ENCODE measurements at places on chromosomes 7 and 10.

DNA sequence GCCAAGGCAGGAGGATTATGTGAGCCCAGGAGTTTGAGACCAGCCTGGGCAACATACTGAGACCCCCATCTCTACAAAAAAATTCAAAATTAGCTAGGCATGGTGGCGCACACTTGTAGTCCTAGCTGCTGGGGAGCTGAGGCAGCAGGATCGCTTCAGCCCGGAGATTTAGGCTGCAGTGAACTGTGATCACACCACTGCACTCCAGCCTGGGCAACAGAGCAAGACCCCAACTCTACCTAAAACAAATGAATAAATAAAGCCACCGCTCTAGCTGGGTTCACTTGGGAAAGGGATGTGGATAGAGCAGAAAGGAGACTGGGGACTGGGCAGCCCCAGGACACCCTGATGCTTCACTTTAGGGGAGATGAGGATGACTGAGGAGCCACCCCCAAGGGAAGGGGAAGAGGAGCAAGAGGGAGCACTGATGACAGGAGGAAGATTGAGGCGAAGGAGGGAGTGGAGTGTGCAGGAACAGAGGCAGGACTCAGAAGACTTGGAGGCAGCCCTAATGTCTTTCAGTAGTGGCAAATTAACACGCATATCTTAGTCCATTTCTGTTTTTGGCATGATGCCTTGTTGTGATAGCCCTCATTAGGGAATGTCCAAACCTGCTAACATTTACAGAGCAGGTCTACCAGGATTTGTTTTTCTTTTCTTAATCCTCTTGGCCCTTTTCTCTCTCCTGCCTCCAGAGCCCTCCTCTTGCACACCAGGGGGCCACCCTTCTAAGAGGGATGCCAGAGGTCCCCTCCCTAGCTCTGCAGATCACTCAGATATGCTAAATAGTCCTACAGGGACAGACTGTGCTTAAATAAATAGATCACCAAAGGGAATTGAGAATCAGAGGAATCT is 88.3 kb downstream of the C10orf105 start:
- DNase-seq: no peak

GRCh38 chr10:48237259-48238250 is 36.9 kb downstream of the FRMPD2 start:
- no peak for DNase-seq

- no peak for DNase-seq
Measured at GRCh38 chr7:40542982-40543741, 408.4 kb downstream of the SUGCT start.

GRCh38 chr10:43255634-43256431 is 11.0 kb downstream of the RASGEF1A start:
- no peak for DNase-seq

DNA sequence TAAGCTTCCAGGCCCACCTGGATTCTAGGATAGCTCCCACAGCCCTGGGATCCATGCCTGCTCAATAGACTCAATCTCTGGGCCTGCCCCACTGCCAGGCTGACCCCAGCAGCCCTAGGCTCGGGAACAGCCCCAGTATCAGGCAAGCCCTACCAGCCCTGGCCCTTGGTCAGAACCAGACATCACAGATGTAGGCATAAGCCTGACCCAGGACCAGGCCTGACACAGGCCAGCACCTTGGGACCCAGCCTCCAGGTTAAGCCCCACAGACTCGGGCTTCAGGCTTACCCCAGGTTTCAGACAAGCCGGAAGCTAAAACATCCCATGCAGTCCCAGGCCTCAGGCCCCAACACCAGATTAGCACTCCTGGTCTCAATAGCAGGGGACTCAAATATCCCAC is 276.2 kb upstream of the LRRTM3 start:
- DNase-seq: no peak

- no peak for DNase-seq
Measured at GRCh38 chr7:85897967-85898366, 711.1 kb upstream of the SEMA3D start.

- DNase-seq: no peak
Measured at GRCh38 chr10:102368077-102368476, 27.4 kb upstream of the NFKB2 start.

GRCh38 chr7:14606101-14606500 is 296.4 kb downstream of the DGKB start:
- DNase-seq: no peak

DNA sequence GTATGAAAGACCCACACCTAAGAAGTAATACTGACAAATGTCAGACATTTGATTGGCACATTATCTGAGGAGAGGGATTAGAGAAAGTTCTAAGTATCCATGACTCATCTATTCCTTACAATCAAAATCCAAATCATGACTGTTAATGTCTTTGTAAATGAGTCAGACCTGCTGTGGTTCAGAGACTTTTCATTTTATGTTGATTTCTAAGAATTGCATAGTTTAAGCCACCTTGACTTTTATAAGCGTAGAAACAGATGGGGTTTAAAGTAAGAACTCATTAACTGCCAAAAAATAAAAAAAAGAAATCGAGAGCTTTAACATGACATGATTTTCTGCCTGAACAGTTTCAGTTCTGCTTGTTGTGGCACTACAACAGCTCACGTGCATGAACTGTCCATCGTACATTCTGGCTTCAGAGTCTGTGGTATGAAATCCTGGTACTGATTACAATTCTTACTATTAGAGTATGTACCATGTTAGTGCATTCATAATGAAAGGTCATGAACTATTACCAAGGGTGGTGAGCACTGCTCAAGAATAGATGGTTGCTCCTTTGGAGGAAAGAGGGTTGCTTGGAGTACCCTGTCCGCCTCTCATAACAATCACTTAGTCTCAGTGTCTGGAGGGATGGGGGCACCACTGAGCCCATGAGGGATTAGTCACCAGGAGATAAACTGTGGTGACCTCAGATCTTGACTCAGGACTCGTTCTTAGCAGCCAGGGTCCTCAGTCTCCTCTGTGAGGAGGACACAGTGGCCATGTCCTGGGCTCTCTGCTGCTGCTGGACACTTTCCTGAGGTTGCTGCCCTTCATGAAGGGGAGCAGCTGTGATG is 42.2 kb downstream of the ACSM6 start:
- no peak for DNase-seq

DNA sequence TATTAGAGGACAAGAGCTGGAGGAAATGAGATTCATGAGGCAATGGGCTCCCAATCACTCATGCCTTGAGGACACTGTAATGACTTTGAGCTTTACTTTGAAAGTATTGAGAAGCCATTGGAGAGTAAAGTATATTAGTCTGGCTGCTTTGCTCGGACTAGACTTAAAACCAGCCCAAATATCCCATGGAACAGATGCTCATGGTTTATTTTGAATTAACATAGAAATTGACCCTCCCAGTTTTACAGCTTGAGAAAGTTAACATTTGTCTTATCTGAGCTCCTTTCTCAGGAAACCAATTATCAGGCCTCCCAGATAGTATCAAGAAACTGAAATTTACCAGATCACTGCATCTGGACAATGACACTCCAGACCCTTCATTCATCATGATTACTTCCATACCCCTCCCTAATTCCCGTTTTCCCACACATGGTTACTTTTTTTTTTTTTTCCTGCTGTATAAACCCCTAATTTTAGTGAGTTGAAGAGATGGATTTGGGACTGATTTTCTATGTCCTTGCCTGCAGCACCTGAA is 270.8 kb upstream of the SMIM30 start:
- DNase-seq: no peak

GRCh38 chr10:116565534-116565933 is 19.8 kb downstream of the PNLIP start:
- DNase-seq: no peak

GRCh38 chr10:30228417-30229036 is 120.6 kb downstream of the MTPAP start:
- no peak for DNase-seq

DNA sequence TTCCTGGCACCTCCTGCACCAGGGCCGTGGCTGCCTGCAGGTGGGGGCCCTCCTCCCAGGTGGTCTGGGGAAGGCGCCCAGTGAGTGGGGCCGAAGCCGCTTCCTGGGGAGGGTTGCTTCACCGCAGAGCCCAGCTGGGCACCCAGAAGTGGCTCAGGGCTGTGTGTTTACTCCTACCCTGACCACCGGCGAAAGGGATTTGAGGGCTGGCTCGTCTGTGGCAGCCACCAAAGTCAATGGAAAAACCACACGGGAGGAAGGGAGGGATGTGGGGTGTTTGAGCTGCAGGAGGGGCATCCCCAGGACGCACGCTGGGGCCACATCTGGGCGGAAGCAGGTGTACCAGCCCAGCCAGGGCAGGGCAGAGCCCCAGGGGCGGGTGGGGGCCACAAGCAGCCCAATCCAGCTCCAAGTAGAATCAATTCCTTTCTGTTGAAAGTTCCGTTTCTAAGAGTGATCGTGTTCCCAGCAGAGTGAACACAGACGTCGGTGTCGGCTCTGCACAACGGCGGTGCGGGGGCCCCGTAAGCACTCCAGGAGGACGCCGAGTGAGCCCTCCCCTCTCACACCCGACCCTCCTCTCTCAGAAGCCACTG is 69.9 kb downstream of the FOXL3 start:
- DNase-seq: no peak

DNA sequence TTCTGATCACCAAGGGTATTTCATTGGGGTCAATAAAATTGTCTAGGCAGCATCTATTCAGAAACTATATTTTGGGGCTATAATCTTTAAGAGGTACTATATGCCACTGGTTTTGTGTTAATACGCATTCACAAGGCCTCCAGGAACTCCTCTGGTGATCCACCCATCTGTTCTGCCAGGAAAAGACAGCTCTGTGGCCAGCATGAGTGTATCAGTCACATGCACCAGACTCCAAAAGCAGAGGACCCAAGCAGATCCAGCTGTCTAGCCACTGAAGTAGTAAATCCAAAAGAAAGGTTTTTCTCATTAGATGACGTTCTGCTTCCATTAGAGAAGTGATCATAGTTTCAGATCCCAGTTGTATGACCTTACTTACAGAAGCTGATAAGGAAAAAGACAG is 199.6 kb upstream of the CELF2 start:
- no peak for DNase-seq

GRCh38 chr7:16918288-16918895 is 36.6 kb upstream of the AGR3 start:
- DNase-seq: no peak

GRCh38 chr10:77687621-77688020 is 50.0 kb upstream of the KCNMA1 start:
- no peak for DNase-seq

- no peak for DNase-seq
Measured at GRCh38 chr7:45721686-45722598, 147.8 kb downstream of the ADCY1 start.

DNA sequence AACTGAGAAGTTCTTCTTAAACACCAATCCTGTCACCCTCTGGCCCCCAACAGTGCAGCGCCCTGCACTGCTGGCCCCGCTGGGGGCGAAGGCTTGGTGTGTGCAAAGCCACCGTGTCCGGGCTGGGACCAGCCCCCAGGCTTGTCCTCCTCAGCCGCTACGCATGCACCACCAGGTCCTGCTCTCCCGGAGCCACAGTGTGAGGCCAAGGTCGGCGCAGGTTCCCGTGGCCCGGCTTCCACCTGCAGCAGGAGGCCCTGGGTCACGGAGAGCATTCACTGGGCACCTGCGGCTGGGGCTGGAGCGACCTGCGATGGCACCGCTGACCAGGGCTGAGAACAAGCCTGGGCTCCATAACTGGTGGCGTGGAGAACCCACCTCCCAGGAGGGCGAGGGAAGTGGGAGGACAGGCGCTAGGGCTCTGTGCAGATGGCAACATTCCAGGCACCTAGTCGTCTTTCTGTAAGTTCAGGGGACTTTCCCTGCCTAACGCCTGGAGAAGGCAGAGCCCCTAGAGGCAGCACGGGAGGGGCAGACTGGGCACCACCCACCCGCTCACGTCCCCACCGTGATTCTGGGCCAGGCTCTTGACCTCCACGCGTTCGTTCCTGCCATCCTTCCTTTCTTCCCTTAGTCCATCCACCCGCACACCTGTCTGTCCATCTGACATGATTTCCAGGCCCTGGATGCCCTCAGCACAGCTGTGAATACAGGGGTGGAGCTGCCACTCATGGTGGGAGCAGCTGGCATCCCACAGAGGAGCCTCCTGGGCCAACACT is 271.6 kb downstream of the ELFN1 start:
- no peak for DNase-seq

DNA sequence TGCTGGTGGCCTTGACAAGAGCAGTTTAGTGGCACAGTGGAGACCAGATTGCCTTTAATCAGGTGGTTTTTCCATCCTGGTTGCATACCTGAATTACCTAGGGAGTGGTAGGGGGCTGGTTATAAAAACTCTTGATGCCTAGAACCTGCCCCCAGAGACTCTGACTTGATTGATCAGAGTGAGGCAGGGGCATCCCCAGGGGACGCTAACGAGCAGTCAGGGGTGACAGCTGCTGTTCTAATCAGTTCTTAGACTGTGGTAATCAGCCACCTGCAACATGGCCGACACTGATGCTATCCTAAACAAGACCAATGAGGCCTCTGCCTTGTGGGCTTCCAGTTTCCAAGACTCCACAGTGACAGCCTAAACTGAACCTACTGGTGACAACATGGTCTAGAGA is 2.0 kb upstream of the OPALIN start:
- no peak for DNase-seq

DNA sequence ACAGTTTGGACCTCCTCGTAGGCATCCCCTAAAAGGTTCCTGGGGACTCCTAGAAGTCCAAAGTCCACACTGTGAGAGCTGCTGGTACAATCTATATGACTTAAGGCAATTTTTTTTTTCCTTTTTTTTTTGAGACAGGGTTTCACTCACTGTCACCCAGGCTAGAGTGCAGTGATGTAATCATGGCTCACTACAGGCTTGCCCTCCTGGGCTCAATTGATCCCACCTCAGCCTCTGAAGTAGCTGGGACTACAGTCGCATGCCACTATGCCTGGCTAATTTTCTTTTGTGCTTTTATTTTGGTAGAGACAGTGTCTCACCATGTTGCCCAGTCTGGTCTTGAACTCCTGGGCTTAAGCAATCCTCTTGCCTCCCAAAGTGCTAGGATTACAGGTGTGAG is 4.6 kb upstream of the SPOCK2 start:
- no peak for DNase-seq

Measured in activated CD8-positive, alpha-beta memory T cell treated with anti-CD3 and anti-CD28 coated beads for 1 hour (primary cell).